Panc1 (cell line): ENCODE measurements at places on chromosomes 6 and 20. TPM values are rescaled to one million over a fixed set of nuclear protein-coding genes. Genes with fewer than 3 reads are reported as not detected.

DNA sequence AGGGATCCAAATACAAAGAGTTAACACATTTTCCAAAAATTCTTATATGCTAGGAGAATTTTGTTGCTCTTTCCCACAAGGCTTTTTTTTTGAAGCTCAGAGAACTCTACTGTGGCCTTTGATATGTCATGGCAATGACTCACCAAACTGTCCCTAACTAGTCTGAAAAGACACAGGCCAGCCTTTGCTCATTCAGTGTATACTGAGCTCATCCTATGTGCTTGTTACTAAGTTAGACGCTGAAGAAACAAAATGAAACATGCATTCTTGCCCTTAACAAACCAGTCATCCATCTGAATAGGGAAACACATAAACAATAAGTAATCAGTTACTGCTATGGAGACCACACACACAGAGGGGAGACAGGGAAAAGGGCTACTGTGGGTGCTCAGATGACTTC is 291.8 kb downstream of the FOXC1 start:
- no peak for DNase-seq
- H3K27ac ChIP-seq, result no peak overlapping the region
- H3K4me3 ChIP-seq, result no peak overlapping the region
- H3K4me1 ChIP-seq, result no peaks in the 10 kb centered on the region

- no peak overlapping the region for H3K27ac ChIP-seq
- H3K4me3 ChIP-seq, result no peak overlapping the region
- no peaks in the 10 kb centered on the region for H3K36me3 ChIP-seq
- H3K27me3 ChIP-seq, result peaks cover 6% of the 10 kb centered on the region
Measured at GRCh38 chr20:23200914-23201313, 114.8 kb upstream of the CD93 start.

- DNase-seq, result no peak
- H3K27me3 ChIP-seq, result peaks cover 4% of the 10 kb centered on the region; the same call in 1 of the 2 replicates
- H3K27ac ChIP-seq, result no peak overlapping the region
- no peaks in the 10 kb centered on the region for H3K4me1 ChIP-seq
Measured at GRCh38 chr6:137403443-137403842, 90.8 kb downstream of the OLIG3 start.

GRCh38 chr6:102474041-102474807 is 1080.7 kb downstream of the GRIK2 start:
- no peak for DNase-seq
- no peak overlapping the region for H3K27ac ChIP-seq
- H3K27me3 ChIP-seq, result no peaks in the 10 kb centered on the region
- H3K36me3 ChIP-seq, result no peaks in the 10 kb centered on the region
- H3K4me3 ChIP-seq, result no peak overlapping the region
- H3K4me1 ChIP-seq, result no peaks in the 10 kb centered on the region

GRCh38 chr6:137949686-137950390 is 82.8 kb downstream of the TNFAIP3 start:
- DNase-seq, result no peak
- H3K4me3 ChIP-seq, result no peak overlapping the region
- no peaks in the 10 kb centered on the region for H3K4me1 ChIP-seq
- peaks cover 2% of the 10 kb centered on the region for H3K27me3 ChIP-seq
- H3K36me3 ChIP-seq, result no peaks in the 10 kb centered on the region

DNA sequence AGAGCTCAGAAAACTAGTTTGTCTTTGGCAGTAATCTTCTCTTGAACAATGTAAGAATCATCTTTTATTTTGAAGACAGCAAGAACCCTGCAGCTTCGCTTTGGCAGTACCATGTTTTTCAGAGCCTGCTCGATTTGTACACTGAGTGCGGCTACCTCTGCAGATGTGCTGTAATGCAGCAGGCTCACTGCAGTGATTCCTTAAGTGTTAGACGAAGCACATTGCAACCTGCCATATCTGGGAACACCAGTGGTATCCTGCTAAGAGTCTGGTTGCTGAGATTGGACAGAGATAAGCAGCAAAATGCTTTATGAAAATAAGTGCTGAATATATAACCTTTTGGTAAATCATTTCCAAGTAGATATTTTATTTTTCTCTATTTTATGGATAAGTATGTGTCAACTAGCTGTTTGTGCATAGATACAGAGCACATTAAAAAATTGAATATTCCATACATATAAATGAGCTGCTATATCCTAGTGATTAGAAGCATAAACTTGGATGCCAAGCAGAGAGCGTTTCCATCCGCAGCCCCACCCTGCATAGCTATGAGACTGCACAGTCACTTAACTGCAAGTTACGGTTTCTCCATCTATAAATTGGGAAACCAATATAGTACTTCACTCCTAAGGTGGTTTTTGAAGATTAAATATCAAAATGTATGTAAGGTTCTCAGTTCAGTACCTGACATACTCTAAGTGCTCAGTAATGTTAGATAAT is 328.3 kb downstream of the FARS2 start:
- DNase-seq, result no peak
- no peaks in the 10 kb centered on the region for H3K36me3 ChIP-seq
- H3K4me3 ChIP-seq, result no peak overlapping the region
- no peak overlapping the region for H3K27ac ChIP-seq
- no peaks in the 10 kb centered on the region for H3K27me3 ChIP-seq
- H3K4me1 ChIP-seq, result no peaks in the 10 kb centered on the region

GRCh38 chr6:112279031-112279935 is 24.9 kb upstream of the LAMA4 start:
- no peaks in the 10 kb centered on the region for H3K4me1 ChIP-seq
- no peaks in the 10 kb centered on the region for H3K36me3 ChIP-seq
- no peaks in the 10 kb centered on the region for H3K27me3 ChIP-seq
- DNase-seq, result no peak
- H3K4me3 ChIP-seq, result no peak overlapping the region

DNA sequence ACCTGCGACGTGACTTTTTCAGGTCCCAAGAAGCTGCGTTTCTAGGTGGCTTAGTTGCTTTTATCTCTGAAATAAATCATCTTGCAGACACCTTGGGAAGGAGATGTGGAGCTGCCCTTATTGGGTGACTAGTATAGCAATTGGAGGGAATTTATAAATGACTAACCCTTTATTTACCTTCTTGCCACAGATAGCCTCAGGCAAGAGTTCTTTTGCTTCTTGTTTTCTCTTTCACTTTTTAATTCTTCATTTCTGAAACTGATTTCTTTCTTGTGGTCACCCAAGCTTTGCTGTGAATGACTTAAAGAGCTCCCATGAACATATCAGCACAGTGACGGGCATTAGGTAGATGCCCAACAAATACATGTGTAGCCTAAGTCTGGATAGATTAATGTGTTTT is 3.0 kb downstream of the ADGRF4 start:
- H3K4me3 ChIP-seq, result no peak overlapping the region
- no peaks in the 10 kb centered on the region for H3K27me3 ChIP-seq
- no peak for DNase-seq
- H3K4me1 ChIP-seq, result peaks cover 3% of the 10 kb centered on the region; the same call in 1 of the 2 replicates
- H3K27ac ChIP-seq, result no peak overlapping the region

GRCh38 chr6:150417899-150418826 is 49.4 kb downstream of the IYD start:
- peaks cover 8% of the 10 kb centered on the region; the same call in 1 of the 2 replicates for H3K4me1 ChIP-seq
- peak; percentile 80 for DNase-seq
- H3K27me3 ChIP-seq, result no peaks in the 10 kb centered on the region

DNA sequence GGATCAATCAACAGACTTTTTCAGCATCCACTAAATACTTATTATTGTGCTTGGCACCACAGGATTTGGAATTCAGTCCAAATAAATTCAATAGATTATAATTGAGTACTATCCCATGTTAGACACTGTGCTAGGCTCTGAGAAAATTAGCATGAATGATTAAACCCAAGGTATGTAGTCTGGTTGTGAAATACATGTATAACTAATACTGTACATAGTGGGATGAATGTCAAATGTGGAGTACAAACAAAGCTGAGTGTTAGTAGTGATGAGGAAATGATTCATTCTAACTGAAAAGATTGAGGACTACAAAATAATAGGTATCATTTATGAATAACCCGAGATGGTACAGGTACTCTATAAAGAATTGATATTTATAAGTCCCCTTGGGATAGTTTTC is 111.9 kb upstream of the FLRT3 start:
- no peaks in the 10 kb centered on the region for H3K27me3 ChIP-seq
- no peak overlapping the region for H3K27ac ChIP-seq
- H3K36me3 ChIP-seq, result no peaks in the 10 kb centered on the region

Gene HRH3
- total RNA-seq, result 0.10 TPM

Gene WASF1
- total RNA-seq, result 63.9 TPM

Gene IRF4
- total RNA-seq, result 0.72 TPM

Gene TMEM74B
- total RNA-seq, result 1.1 TPM

Gene LRRN4
- total RNA-seq, result 0.57 TPM

Gene MRPS26
- 52.7 TPM for total RNA-seq

Gene ADAT2
- 6.4 TPM for total RNA-seq

Gene CD109
- 46.1 TPM for total RNA-seq
